Naive thymus-derived CD8-positive, alpha-beta T cell (primary cell): ENCODE measurements at places on chromosomes 11 and 22. TPM values are rescaled to one million over a fixed set of nuclear protein-coding genes. Genes with fewer than 3 reads are reported as not detected.

- peak overlapping the region; percentile 78 for H3K4me3 ChIP-seq
- H3K36me3 ChIP-seq = no peaks in the 10 kb centered on the region
- peaks cover 9% of the 10 kb centered on the region for H3K27me3 ChIP-seq
- H3K27ac ChIP-seq = no peak overlapping the region
Measured at GRCh38 chr11:2265396-2265795, 5.0 kb downstream of the ASCL2 start.

GRCh38 chr11:1300121-1300520 is 9.3 kb downstream of the TOLLIP start:
- H3K27ac ChIP-seq = no peak overlapping the region
- no peak for DNase-seq
- peaks cover 36% of the 10 kb centered on the region for H3K36me3 ChIP-seq
- no peaks in the 10 kb centered on the region for H3K27me3 ChIP-seq
- H3K4me1 ChIP-seq = peaks cover 50% of the 10 kb centered on the region

DNA sequence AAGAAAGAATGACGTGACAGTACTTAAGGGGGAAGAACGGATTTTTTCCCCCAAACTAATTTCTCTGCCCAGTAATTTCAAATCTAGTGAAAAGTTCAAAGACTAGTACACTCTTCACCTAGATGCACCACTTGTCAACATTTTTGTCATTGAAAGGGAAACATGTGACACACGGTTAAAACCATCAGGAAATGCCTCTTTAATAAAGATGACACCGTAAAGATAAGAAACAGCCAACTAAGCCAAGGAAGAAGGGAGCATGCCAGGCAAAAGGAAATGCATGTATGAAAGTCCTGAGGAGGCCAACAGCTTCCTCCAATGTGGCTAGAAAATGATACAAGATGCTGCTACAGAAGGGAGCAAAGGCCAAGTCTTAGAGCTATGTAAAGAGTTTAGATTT is 49.4 kb downstream of the RSF1 start:
- no peaks in the 10 kb centered on the region for H3K36me3 ChIP-seq
- no peak for DNase-seq
- no peaks in the 10 kb centered on the region for H3K27me3 ChIP-seq
- peak overlapping the region; percentile 53 for H3K4me3 ChIP-seq
- peaks cover 57% of the 10 kb centered on the region for H3K4me1 ChIP-seq

- no peaks in the 10 kb centered on the region for H3K27me3 ChIP-seq
- H3K4me1 ChIP-seq = peaks cover 20% of the 10 kb centered on the region
- DNase-seq = no peak
- H3K36me3 ChIP-seq = peaks cover 25% of the 10 kb centered on the region
Measured at GRCh38 chr22:46827781-46828180, 65.3 kb downstream of the TBC1D22A start.

Gene OR10A2
- polyA plus RNA-seq = not detected

Gene NCR3LG1
- 0.03 TPM for polyA plus RNA-seq

Gene C11orf87
- polyA plus RNA-seq = not detected

Gene HEPHL1
- polyA plus RNA-seq = not detected

Gene TCN2
- polyA plus RNA-seq = not detected

Gene MOB2
- polyA plus RNA-seq = 37.7 TPM

Gene SAA4
- polyA plus RNA-seq = not detected
